ENCODE measurements at places on chromosomes 16 and 17.

GRCh38 chr17:28230011-28230410 lies 89.0 kb upstream of the TMEM97 start:
- no peak for DNase-seq

- DNase-seq: no peak
Observed at GRCh38 chr16:89912627-89913026, 6.0 kb upstream of the MC1R start.

DNA sequence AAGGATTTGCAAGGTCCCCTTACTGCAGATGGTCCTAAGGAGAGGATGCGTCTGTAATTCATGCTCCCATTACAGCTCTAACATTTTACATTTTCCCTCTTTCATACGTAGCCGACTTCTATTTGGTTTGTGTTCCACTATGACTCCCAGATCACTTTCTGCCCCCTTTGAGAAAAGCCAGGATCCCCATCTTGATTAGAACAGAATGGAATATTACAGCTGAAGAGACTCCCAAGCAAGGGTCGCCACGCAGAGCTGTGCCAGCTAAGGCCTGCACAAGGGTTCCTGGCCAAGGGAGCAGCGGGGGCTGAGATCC lies 3.4 kb upstream of the CDT1 start:
- no peak for DNase-seq

- no peak for DNase-seq
Observed at GRCh38 chr17:70938336-70938735, 769.0 kb downstream of the KCNJ2 start.

DNA sequence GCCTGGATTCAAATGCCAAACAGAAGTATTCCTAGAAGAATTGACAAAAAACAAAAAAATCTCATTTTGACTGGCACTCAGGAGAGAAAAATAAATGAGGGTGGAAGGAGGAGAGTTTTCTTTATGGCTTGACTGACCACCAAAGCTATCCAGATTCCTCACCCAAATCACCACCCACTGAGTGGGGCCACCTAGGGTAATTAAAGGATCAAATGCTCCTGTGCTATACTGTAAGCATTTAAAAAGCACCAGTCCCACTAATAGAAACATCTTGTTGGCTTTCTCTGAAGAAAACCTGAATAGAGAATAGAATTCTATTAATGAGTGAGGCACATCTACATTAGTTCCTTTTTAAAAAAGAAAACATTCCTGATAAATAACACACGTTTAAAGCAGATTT lies 163.3 kb downstream of the ANKFN1 start:
- no peak for DNase-seq

- DNase-seq: no peak
Observed at GRCh38 chr17:3865176-3865575, 19.1 kb upstream of the NCBP3 start.

DNA sequence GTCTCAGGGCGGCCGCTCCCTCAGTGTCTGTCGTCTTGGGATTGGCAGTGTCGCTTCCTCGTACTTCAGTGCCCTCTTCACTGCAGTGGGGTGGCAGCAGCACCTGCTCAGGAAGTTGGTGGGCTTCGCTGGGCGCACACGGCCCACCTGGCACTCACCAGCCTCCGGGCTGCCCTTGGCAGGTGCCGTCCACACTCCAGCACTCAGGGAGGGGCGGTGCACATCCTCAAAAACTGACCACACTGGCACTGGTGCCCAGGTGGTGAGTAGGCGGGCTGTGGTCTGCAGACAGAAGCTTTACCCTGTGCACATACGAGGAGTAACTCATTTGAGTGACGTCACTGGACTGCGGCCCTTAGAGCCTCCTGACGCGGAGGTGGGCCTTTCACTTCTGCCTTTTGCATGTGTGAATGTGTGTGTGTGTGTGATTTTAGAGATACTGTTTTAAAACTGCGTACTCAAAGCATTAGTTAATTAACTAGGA lies 94.6 kb downstream of the BANP start:
- no peak for DNase-seq

DNA sequence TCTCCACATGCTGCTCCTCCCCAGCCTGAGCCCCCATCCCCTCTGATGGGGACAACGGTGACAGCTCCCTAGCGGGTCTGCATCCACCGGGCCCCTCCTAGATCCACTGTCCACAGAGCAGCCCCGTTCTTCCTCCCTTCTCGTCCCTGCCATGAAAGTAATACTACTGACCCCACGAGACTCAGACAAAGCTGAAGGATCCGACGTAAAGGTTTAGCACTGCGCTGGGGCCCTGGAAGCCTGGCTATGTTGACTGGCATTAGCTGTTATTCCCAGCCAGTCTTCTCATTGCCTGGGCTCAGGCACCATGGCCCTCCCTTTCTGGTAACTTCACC lies 30.7 kb downstream of the VAC14 start:
- no peak for DNase-seq

DNA sequence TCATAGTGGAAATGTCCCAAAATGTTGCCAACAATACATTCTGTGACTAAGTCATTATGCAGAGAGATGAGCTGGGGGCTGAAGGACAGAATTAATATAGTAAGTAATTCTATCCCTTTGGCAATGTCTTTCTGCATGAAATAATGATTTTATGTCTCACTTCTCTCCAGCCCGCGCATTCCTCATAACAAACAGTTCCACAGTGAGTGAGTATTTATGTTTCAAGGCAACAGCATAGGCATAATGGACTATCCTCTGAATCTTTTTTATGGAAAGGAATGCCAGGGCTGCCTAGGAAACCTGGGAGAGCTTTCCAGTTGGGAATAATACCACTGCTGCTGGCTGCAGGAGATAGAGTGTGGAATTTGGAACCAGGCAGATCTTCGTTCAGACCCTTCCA lies 477.7 kb downstream of the HS3ST4 start:
- no peak for DNase-seq

DNA sequence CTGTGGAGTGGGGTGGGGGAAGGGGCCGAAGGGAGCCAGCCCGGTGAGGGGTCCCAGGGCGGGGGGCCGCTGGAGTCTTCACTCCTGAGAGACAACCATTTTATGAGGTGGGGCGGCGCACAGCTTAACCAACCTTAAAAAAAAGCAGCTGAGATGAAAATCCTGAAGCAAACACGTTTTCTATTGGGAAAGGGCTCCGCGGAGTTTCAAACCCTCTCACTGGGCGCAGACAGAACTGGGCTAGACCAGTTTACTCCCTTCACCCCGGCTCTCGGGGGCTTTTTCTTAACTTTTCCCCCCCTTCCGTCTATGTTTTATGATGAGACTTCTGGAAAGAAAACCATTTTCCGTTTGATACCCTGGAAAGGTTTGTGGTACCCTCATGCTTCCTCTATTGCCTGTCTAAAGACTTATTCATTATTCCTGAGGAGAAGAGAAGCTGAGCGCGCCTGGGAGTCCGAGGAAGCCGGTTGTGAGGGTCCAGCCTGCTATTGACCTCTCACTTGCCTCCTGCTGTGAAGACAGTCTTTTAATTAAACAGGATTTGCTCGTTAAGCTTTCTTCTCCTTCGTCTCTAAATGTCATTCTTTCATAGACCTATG lies 482 bp upstream of the SSH2 start:
- DNase-seq: no peak
